ENCODE measurements at places on chromosomes 5 and 9. TPM values are rescaled to one million over a fixed set of nuclear protein-coding genes. Genes with fewer than 3 reads are reported as not detected.

Gene PCDHGB7
- total RNA-seq = 0.33 TPM

DNA sequence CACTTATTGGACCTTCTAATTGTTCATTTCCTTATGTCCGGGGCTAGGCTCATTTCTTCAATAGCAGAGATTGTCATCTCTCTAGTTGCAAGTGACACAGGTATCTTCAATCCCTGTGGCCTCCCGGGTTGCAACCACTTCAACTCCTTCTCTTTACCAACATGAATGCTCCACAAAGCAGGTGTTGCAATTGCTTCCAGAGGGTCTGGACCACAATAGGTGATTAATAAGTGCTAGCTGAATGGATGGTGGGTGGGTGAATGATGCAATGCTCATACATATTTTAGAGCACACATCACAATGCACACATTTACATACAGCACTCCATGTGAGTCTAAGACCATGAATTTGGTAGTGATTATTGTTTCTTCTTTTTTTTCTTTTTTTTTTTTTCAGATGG, 2.6 kb downstream of the CEMIP2 start:
- DNase-seq = no peak

- no peak for DNase-seq
These were observed 9.7 kb downstream of the ANGPTL2 start for GRCh38 chr9:127112735-127113161.

DNA sequence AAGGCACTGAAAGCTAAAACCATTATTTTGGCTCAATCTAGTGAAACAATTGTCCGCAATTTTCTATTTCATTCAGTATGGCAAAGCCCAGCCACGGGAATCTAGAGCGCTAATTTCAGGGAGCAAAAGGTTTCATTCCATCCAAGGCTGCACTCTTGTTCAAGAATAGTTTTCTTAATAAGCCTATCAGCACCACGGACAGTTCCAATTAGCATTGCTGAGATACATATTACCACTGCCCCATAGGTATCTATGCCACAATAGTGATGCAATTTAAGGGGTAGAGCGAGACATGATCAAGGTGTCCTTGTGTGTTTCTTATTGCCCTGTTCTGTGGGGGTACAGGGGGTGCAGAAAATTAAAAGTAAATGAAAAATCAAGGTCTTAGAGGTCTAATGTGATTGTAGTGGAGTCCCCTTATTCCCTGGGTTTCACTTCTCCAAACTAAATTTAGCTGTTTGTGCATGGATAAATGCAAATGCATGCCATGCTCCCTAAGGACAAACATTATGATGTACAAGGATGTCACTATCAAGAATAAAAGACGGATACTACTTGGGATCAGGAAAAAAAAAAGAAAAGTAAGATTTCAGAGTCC, 45.5 kb downstream of the SPOCK1 start:
- DNase-seq = no peak

DNA sequence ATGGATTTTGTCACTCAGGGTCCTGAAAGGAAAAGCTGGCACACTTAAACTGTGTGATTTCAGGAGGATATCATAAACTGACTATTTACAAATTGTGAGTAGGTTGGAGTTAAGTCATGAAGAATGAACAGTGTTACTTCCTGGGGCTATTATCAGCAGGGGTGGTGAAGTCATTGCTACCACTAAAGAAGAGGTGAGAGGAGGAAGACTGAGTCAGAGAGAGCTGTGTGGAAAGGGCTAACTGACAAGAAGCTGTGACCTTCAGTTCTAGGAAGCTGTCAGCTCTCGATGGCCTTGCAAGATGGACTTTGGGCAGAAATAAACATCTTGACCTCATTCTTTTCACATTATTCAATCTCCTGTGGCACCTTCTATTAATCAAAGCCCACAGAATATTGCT, 72.3 kb upstream of the STARD4 start:
- no peak for DNase-seq

DNA sequence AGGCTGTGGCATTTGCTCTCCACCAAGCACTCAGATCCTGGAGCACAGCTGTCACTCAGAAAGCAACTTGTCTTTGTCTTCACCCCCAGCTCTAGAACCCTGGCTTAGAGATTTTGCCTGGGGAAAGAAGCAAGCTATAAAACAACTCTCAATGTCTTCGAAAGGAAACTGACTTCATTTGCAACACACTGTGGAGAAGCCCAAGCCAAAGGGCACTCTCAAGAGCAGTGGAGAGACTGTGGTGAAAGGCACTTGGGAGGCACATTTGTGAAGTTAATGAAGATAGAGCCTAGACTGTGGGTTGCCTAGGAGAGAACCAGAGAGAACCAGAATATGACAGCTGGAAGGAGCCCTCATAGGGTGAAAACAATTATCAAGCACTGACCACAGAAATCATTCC, 103.4 kb downstream of the CFAP95 start:
- DNase-seq = no peak

Gene TRIM23
- total RNA-seq = 22.3 TPM

Gene ELAVL2
- total RNA-seq = not detected
